ENCODE measurements at places on chromosomes 6 and 20.

DNA sequence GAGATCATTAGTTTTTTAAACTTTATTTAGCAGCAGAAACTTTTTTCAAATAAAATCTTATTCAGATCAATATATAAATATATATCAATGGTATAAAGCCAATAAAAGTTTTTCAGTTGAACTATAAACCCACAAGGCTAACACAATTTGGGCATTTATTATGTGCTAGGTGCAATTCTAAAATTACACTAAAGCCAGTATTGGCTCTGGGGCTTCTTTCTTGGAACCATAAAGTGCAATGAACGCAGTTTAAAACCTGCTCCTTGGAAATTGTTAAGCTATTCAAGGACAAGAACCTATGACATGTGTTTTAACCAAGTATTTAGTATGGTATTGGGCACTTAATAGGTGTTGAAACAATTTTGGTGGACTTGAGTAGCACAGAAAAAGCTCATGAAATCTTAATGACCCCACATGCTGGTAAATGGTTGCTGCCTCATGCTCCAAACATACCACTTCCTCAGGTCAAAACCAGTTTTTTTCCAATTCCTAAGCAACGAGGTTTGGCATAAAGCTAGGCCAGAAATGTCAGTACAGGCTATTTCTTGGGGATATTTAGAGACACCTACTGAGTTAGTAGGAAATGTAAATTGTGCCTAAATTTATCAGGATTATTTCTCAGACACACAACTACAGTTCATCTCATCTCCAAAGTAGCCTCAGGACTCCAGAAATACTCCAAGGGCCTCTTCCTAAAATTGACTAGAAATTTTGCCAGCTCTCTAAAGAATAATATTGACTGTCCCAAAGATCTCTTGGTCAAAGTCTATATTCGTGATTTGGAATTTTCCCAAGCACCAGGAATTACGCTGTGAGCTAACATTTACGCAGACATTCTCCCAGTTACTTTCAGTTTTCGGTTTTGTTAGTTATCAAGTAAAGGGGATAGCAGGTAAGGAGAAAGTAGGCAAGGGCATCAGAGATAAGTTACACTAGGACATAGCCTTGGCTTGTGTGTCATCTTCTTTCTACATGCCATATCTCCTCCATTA is 90.9 kb upstream of the LGSN start:
- no peak for DNase-seq

DNA sequence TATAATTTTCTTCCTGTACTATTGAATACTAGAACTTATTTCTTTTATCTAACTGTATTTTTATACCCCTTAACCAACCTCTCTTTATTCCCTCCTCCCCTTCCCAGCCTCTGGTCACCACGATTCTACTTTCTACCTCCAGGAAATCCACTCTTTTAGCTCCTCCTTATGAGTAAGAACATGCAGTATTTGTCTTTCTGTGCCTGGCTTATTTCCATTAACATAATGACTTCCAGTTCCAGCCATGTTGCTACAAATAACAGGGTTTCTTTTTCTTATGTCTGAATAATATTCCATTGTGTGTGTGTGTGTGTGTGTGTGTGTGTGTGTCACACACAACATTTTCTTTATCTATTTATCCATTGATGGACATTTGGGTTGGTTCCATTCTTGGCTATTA is 152.3 kb upstream of the OLIG3 start:
- DNase-seq = no peak

DNA sequence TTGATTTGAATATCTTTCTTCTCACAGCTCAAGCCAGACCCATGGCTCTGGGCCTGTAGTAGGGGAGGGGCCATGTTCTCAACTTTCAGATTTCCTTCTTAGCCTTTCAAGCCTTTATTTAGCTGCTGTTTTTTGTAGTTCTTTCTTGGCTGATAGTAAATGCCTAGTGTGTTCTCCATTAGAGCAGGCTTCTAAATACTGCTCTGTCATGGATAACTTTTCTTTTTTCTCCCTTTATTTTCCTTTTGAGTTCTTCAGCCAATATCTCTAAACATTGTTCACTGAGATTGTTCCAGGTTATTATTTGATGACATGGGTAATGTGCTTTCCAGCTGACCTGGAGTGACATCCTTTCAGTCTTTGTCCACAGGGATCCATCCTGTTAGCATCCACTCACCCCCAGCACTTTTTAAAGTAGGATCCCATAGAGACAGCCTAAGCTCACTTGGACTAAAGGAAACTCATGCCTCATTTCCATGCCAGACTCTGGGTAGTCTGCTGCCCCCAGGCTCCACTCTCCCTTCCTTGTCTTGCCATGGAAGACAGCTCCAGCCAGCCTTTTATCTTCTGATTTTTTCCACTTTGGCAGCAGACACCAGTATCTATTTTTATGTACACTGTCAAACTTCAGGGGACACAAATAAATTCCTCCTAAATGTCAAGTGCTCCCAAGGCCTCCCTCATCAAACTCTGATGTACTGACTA is 645.6 kb downstream of the RNF144B start:
- DNase-seq = no peak

- DNase-seq = no peak
Measured at GRCh38 chr6:108610270-108610839, 49.6 kb downstream of the FOXO3 start.

- DNase-seq = no peak
Measured at GRCh38 chr20:33351696-33352095, 49.6 kb downstream of the CDK5RAP1 start.
